ENCODE measurements at places on chromosomes 6 and 20. TPM values are rescaled to one million over a fixed set of nuclear protein-coding genes. Genes with fewer than 3 reads are reported as not detected.

The CAP2 gene
- 4.0 TPM for total RNA-seq

The HLA-DPA1 gene
- total RNA-seq = 2.8 TPM

The SLC4A11 gene
- total RNA-seq = 1.0 TPM

The UBD gene
- not detected for total RNA-seq

The PRPF6 gene
- total RNA-seq = 57.0 TPM

The GRIK2 gene
- 3.5 TPM for total RNA-seq

The GPSM3 gene
- 0.85 TPM for total RNA-seq

The SLC17A5 gene
- total RNA-seq = 48.1 TPM

The NFS1 gene
- 25.7 TPM for total RNA-seq

The CYP24A1 gene
- 0.28 TPM for total RNA-seq

The HFE gene
- 13.7 TPM for total RNA-seq

The ZHX3 gene
- total RNA-seq = 15.9 TPM

The UNC5CL gene
- total RNA-seq = 0.09 TPM

The IRF4 gene
- total RNA-seq = 0.65 TPM

The ETV7 gene
- total RNA-seq = 0.85 TPM

The SNAP25 gene
- total RNA-seq = 3.7 TPM

The MCHR2 gene
- not detected for total RNA-seq

The BPIFB1 gene
- not detected for total RNA-seq

The LHFPL5 gene
- total RNA-seq = not detected

The CDH4 gene
- 0.18 TPM for total RNA-seq

The VEGFA gene
- total RNA-seq = 284 TPM

The PI16 gene
- total RNA-seq = 0.43 TPM

The PARD6B gene
- total RNA-seq = 0.37 TPM

The ACTL10 gene
- 1.9 TPM for total RNA-seq

The AGPAT1 gene
- total RNA-seq = 29.5 TPM

The FOXS1 gene
- not detected for total RNA-seq

The RAD21L1 gene
- total RNA-seq = 0.14 TPM

The RARS2 gene
- 58.5 TPM for total RNA-seq

The SLC13A3 gene
- 2.7 TPM for total RNA-seq

The CALHM6 gene
- 2.3 TPM for total RNA-seq

The ZNF311 gene
- total RNA-seq = 1.9 TPM

The SPTLC3 gene
- 2.8 TPM for total RNA-seq

The HLA-DQA1 gene
- total RNA-seq = not detected

The MAP7 gene
- total RNA-seq = 3.8 TPM

The FOXQ1 gene
- 0.14 TPM for total RNA-seq

The SUPT3H gene
- 12.8 TPM for total RNA-seq

Data from smooth muscle cell of bladder (primary cell).